ENCODE measurements at places on chromosomes 5 and 9. TPM values are rescaled to one million over a fixed set of nuclear protein-coding genes. Genes with fewer than 3 reads are reported as not detected.
A peak's percentile ranks its signal among the peaks of the same experiment; 100 is the strongest.

Gene GHR
- total RNA-seq = 38.9 TPM

DNA sequence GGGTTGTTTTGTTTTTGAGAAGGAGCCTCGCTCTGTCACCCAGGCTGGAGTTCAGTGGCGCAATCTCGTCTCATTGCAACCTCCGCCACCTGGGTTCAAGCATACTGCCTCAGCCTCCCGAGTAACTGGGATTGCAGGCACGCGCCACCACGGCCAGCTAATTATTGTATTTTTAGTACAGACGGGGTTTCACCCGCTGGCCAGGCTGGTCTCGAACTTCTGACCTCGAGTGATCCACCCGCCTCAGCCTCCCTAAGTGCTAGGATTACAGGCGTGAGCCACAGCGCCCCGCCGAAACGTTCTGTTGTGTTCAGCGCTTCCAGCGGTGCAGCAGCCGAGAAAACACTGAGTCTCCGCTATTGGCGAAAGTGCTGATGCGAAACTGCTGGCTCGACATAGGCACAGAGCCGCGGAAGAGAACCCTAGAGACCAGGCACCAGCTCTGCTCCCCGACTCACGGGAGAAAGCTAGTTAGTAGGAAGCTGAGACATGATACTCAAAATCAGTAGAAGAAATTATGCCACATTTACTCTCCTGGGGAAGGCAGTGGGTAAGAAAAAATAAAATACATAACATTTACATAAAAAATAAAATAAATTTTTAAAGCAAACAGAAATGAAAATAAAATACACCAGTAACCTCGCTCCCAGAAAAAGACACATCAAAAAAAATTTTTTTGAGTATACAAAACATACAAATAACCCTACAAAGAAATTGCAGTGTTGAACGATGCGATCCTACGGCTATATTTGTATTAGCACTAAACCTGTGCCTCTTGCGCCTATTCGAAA lies 31.6 kb downstream of the ANXA2R start:
- no peaks in the 10 kb centered on the region for H3K36me3 ChIP-seq
- H3K4me3 ChIP-seq = peak overlapping the region; percentile 68
- H3K27me3 ChIP-seq = no peaks in the 10 kb centered on the region
- peak; percentile 72 for DNase-seq
- H3K4me1 ChIP-seq = no peaks in the 10 kb centered on the region

DNA sequence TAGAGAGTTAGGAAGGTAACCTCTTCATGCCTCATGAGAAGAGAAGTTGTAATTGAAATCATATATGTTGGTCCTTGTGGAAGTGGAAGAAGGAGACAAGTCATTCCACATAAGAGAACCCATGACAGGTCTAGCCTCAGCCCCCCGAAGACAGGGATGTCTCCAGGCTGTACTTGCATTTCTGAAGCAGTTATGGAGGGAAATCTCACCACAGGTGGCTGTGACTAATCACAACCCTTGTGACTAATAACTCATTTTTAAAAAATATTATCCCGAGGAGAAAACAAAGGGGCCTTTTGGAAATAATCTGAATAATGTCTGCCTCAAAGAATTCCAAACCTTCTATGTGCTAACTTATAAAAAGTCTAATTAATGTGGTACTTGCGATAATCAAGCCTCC lies 262.1 kb upstream of the RPS23 start:
- no peak overlapping the region for H3K27ac ChIP-seq
- DNase-seq = no peak
- no peak overlapping the region for H3K4me3 ChIP-seq
- H3K36me3 ChIP-seq = no peaks in the 10 kb centered on the region
- no peaks in the 10 kb centered on the region for H3K27me3 ChIP-seq
- no peaks in the 10 kb centered on the region for H3K4me1 ChIP-seq

GRCh38 chr5:134046330-134046729 lies 41.6 kb upstream of the VDAC1 start:
- no peaks in the 10 kb centered on the region for H3K36me3 ChIP-seq
- no peaks in the 10 kb centered on the region for H3K4me1 ChIP-seq
- H3K27me3 ChIP-seq = no peaks in the 10 kb centered on the region
- no peak overlapping the region for H3K4me3 ChIP-seq
- no peak overlapping the region for H3K27ac ChIP-seq

Gene GPR151
- not detected for total RNA-seq

Gene BBLN
- total RNA-seq = 139 TPM

GRCh38 chr5:108924457-108924961 lies 176.8 kb downstream of the FER start:
- no peak overlapping the region for H3K27ac ChIP-seq
- no peak for DNase-seq
- no peaks in the 10 kb centered on the region for H3K36me3 ChIP-seq

Gene NUTM2G
- total RNA-seq = not detected

- no peak overlapping the region for H3K27ac ChIP-seq
- no peak for DNase-seq
- H3K4me1 ChIP-seq = no peaks in the 10 kb centered on the region
- H3K4me3 ChIP-seq = no peak overlapping the region
- H3K27me3 ChIP-seq = peaks cover 33% of the 10 kb centered on the region
- H3K36me3 ChIP-seq = no peaks in the 10 kb centered on the region
Measured at GRCh38 chr9:88071331-88071730, 66.9 kb downstream of the SPATA31C2 start.

Gene IL33
- total RNA-seq = 2.1 TPM

- no peak overlapping the region for H3K4me3 ChIP-seq
- H3K4me1 ChIP-seq = no peaks in the 10 kb centered on the region
- H3K36me3 ChIP-seq = no peaks in the 10 kb centered on the region
- H3K27me3 ChIP-seq = no peaks in the 10 kb centered on the region
Measured at GRCh38 chr5:56995596-56995995, 43.7 kb upstream of the MIER3 start.

- no peak overlapping the region for H3K27ac ChIP-seq
- H3K27me3 ChIP-seq = no peaks in the 10 kb centered on the region
- H3K4me3 ChIP-seq = no peak overlapping the region
- peaks cover 5% of the 10 kb centered on the region for H3K4me1 ChIP-seq
Measured at GRCh38 chr9:119216651-119217331, 152.4 kb downstream of the BRINP1 start.
